Cardiac muscle cell (in vitro differentiated cells and primary cell): ENCODE measurements at places on chromosomes 2 and 18.

GRCh38 chr2:54475919-54476318 is 19.8 kb downstream of the SPTBN1 start:
- no peak for DNase-seq

GRCh38 chr2:11775384-11775783 is 29.0 kb downstream of the LPIN1 start:
- DNase-seq = no peak

DNA sequence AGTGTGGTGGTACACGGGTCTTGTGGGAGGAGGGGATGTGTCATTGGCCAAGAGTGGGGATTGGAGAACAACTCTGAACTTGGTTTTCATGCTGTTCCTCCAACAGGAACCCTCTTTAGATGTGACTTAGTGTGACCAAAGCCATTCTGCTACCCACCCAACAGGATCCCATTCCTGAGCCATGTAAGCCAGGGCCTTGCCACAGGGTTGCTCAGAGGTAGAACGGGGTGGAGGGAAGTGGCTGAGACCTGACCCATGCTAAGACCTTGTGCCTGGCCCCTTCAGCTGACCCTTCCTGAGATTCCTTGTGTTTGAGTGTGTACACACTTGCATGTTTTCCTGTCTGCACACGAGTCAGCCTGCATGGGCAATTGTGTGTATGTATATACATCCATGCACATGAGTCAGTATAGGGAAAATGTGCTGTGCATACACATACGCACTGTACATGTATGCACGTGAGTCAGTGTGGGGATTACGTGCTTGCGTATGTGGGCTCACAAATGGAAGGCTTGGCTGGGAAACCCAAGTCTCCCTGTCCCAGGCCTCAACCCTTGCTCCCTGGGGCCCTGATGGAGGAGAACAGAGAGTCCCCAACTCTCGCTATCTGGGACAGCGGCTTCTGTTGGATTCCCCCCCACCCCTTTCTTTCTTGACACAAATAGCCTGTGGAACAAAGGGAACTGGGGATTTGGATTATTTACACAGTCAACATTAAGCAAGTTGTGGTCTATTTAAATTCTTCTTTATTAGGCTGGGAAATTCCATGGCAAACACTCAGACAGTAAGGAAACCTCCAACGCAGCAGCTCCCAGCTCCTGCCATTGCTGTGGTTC is 339.8 kb downstream of the DYSF start:
- DNase-seq = peak; percentile 69

DNA sequence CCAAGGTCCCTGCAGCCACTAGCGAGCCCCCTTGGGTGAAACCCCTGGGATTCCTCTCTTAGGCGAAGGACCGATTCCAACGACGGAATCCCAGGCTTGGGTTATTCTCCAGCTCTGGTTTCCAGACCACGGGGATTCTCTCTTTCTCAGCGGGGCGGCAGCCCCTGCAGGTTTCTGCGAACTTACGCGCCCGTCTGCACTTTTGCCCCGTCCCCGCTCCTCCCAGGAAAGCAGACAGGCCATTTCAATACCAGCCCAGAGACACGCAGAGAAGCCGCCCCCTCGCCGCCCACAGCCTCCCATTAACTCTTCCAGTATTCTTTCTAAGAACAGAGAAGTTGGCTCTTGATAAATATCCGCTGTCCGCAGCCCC is 1.2 kb downstream of the CBLN2 start:
- DNase-seq = no peak

DNA sequence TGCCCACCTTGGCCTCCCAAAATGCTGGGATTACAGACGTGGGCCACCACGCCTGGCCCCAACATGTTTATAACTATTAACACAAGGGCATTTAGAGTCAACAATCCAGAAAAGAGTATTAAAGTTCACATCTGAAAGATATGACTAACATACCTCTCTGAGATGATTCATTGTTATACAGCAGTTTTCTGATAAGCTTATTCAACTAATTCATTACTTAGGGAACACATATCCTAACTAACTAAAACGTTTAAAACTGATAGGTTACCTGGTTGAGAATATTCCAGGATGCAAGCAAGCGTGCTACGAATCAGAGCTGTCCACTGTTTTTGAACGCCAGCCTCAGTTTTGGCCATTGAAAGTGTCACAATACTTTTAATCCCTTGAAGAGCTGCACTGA is 34.0 kb upstream of the STRN start:
- DNase-seq = no peak

DNA sequence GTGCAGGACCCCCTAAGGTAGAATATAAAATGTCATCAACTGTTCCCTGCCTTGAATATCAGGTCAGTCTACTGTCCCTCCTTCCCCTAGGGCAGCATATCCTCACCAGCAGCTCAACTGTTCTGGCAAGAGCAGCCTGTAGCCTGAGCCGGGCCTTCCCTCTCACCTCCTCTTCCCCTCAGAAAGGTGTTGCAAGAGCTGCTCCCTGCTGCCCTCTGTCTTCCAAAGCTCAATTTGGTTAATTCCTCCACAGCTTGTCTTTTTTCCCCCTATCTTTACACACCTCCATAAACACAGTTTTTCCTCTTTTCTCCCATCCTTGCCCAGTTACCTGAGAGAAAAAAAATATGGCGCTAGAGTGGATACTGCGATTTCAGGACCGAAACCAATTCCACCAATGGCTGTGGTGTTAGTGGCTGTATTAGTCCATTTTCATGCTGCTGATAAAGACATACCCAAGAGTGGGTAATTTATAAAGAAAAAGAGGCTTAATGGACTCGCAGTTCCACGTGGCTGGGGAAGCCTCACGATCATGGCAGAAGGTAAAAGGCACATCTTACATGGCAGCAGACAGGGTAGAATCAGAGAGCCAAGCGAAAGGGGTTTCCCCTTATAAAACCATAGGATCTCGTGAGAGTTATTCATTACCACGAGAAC is 184.7 kb downstream of the MREG start:
- peak; percentile 66 for DNase-seq

DNA sequence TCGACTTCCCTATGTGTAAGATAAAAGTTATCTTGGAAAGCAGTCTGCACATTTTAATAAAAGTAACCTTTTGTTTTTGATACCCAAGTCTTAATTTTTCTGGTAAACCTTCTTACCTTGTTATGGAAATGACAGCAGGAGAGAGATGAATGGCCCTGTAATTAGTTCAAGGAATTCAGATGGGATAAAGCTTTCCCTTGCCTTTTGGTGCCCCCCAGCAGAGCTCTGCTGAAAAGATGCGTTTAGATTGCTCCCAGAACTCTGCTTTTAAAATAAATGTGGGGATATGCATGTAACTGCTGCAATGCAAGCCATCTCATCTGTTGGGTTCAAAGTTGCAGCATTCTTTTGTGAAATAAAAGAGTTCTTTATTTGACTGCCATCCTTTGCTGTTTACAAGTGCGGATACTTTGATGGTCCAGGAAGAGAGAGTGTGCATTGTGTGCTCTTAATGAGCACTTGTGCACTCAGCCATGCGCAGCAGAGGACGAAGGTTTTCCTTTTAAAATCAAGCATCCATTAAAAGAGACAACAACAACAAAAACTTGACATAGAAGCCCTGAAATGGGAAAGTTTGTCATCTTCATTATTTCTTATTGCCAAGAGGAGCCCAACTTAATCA is 176.7 kb upstream of the ST6GAL2 start:
- no peak for DNase-seq
